ENCODE measurements at places on chromosomes 13 and 19.

GRCh38 chr13:20126541-20127261 lies 34.2 kb downstream of the GJA3 start:
- no peak for DNase-seq

DNA sequence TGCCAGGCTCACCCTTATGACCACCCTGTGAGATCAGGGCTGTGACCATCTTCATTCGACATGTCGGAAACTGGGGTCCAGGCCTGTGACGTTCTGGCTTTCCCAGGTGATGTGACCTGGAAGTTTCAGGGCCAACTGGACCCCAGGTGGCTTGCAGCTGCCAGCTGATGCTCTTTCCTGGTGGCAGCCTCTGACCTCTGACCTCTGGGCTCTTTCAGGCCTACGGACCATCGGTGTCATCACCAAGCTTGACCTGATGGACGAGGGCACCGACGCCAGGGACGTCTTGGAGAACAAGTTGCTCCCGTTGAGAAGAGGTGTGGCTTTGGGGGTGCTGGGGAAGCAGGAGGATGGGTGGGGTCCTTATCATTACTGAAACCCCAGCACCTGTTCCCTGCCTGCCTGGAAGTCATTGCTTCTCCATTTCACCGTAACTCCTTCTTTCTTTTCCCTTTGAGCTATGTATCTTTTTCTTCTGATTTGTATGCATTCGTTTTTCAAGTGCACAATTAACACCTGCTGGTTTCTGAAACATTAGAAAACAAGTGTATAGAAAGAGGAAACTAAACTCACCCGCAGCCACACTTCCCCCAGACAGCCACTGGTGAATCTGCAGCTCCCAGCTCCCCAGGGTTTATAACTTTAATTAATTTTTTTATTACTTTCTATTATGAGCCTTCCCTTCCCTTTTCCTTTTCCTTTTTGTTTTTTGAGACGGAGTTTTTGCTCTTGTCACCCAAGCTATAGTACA lies 58.9 kb downstream of the TMED1 start:
- no peak for DNase-seq

GRCh38 chr19:11012507-11012906 lies 51.7 kb downstream of the SMARCA4 start:
- no peak for DNase-seq

- DNase-seq: no peak
These were observed 42.1 kb upstream of the C13orf46 start for GRCh38 chr13:114015969-114016295.

DNA sequence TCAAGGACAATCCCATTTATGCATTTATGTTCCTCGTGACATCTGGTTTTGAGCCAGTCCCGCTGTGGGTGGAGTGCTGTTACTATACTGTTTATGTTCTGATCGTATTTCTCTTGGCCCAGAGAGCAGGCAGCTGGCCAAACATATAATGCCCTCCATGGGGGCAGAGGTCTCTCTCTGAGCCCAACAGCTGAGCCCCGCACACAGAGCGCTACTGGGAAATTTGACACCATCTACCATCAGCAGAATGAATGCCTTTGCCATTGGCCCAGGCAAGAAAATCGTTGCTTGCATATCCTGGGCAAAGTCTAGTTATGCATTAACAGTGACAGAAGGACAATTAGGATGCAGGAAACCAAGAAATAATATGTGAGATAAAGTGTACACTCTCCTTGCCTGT lies 126.8 kb upstream of the CACNA1A start:
- peak; percentile 95 for DNase-seq

GRCh38 chr13:76693086-76693485 lies 193.1 kb downstream of the KCTD12 start:
- no peak for DNase-seq

GRCh38 chr13:64718116-64718515 lies 2512.0 kb downstream of the PCDH9 start:
- no peak for DNase-seq

DNA sequence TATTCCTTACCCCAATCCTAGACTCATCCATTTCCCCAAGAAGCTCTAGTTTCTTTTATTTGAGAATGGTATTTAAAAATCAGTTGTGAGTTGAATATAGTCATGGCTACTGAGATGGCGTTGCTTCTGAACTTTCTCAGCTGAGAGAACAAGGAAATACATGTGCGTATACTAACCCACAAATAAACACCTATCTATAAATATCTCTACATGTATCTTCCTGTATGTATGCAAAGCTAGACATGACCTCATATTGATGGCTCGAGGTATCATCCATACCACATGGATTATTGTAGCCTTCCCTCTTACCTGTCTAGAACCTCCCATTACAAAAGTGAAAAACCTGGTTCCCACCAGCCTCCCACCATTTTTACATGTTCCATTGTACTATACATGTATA lies 141.0 kb downstream of the UFM1 start:
- DNase-seq: no peak

DNA sequence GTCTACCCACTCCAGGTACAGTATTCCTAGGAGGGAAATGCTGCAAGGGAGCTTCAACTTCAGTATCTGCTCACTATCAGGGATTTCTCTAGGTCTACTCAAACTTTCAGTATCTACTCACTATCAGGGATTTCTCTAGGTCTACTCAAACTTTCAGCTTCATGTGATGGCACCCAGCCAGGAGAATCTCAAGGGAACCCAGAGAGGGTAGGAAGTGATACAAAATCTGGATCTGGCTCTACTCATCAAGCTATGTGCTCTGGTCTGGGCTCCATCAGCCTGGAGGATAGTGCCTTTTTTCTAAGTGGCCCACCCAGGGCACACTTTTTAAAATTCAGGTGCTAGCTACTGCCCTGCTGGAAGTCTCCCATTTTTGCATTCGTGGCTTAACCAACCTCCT lies 52.3 kb upstream of the FNDC3A start:
- DNase-seq: no peak

GRCh38 chr13:71517004-71517403 lies 350.0 kb downstream of the DACH1 start:
- DNase-seq: no peak

DNA sequence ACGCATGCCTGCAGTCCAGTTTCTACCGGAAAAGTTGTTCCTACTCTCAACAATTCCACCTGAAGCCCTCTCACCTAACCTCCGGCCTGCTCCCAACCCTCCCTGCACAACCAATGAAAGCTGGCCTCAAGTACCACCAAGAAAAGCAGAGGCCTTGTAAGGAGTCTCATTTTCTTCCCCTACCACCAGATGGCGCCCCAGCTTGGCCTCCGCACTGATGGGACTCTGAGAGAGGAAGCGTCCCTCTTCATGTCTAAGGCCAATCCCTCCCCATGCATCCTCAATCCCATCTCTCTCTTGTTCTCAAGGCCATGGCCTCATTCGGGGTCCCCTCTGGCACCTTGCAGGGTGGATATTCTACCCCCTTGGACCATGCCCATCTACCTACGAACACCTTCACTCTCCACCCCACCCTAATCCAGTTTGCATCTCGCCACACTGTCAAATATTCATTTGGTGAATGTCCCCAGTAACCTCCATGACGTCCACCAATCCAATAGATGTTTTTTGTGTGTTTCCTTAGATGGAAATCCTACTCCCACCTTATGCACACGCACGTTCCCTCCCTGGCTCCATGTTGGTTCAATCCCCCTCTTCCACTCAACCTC lies 412.8 kb downstream of the ZNF536 start:
- DNase-seq: no peak

GRCh38 chr19:27657271-27658051 lies 1555.5 kb downstream of the UQCRFS1 start:
- DNase-seq: no peak

- DNase-seq: no peak
These were observed 929.0 kb downstream of the SLITRK6 start for GRCh38 chr13:84870190-84870589.

GRCh38 chr19:34598217-34599155 lies 78.5 kb downstream of the SCGB2B2 start:
- no peak for DNase-seq

DNA sequence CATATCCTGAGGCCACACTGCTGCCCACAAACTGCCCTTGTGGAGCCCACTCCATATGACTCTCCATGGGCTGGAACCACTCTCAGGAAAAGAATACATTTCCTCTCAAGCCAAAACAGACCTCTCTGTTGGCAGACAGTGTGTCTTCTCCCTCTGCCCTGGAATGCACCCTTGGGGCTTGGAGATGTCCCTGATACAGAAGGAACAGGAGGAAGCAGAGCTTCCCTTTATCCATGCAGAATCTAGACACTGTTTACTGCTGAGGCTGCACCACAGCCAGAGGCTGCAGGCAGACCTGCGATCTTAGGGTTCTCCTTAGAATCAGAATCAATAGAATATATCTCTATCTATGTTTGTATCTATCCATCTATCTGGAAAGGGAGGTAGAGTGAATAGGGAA lies 26.8 kb upstream of the CYP4F8 start:
- no peak for DNase-seq

DNA sequence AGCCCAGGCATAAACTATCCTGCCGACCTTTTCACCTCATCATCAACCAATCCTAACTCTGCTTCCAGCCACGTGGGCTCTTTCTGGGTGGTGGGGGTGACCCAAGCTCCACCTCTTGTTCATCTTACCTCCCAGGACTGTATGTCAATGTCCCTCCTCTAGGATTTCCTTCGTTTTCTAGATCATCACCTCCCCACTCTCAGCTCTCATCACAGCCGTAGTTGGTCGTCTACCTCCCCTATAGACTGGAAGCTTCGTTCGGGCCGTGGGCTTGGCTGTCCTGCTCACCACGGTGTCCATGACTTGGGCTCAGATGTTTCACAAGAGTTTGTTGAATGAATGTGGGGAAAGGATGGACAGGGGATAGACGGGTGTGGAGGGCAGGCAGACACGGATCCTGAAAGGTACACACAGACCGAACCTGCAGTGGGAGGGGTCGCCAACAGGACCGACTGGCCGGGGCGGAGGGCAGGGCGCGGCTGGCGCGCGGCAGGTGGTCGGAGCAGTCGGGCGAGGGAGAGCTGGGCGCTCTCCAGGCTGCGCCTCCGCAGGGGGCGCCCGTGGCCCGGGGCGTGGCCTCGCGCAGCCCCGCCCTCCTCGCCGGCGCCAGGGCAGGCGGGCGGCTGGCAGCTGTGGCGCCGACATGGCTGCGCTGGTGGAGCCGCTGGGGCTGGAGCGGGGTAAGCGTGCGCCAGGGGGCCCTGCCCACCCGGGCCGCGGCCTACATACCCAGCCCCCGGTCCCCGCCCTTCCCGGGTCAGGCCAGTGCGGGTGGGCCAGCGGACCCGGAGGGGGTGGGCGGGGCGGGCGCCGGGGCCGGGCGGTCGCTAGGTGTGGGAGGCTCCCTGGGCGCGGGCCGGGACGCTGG lies at the start of gene LIN7B:
LIN7B (plus strand) TSS at position 609 of the 868 bp plus-strand sequence; CDS start at position 644, 35 bp downstream.
- DNase-seq: peak; percentile 55

- no peak for DNase-seq
These were observed 6.0 kb upstream of the AMER2 start for GRCh38 chr13:25178070-25178469.

DNA sequence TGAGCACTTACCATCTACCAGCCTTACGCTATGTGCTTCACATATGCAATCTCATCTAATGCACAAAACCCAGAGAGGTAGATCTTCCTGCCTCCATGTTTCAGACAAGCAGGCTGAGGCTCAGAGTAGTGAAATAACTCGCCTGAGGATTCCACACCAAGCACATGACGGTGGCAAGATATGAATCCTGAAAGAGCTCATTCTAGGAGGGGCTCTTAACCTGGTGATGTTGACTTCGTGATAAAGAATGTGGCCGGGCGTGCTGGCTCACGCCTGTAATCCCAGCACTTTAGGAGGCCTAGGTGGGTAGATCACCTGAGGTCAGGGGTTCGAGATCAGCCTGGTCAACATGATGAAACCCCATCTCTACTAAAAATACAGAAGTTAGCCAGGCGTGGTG lies 5.0 kb downstream of the NOVA2 start:
- no peak for DNase-seq

DNA sequence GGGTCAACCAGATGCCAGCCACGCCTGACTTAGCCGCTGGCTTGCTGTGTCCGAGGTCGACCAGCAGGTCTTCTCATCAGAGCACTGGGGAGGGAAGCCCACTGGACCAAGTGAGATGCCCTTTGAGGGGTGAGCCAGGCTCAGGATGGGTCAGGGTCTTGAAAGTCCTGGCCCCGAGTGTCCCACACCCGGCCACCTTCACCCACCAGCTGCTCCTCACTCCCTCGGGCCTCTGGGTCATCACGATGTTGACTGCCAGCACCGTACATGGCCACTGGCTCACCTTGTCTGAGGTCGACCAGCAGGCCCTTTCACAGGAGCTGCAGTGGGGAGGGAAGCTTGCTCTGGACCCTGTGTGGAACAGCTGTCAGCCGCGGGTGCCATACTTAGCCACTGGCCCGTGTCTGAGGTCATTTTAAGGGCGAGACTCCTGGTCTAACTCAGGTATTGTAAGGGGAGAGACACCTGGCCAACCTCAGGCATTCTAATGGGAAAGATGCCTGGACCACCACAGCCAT lies 1361.3 kb downstream of the UQCRFS1 start:
- no peak for DNase-seq

DNA sequence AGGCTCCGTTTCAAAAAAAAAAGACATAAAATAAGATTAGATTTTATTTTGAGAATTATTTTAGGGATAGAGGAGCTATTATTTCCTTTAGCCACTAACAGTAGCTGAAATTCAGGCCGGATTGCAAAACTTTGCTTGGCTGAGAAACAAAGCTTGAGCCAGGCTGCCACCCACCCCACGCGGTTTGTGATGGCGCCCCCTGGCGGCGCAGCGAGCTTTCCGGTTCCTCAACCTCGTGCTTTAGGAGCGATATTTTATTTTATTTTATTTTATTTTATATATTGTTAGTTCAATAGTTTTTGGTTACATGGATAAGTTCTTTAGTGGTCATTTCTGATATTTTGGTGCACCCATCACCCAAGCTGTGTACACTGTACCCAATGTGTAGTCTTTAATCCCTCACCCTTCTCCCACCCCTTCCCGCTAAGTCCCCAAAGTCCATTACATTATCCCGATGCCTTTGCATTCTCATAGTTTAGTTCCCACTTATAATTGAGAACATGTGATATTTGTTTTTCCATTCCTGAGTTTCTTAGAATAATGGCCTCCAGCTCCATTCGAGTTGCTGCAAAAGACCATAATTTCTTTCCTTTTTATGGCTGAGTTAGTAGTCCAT lies 19.8 kb upstream of the CEACAM4 start:
- DNase-seq: no peak

- peak; percentile 63 for DNase-seq
These were observed at the start of gene TNPO2 for GRCh38 chr19:12723641-12724426. Gene TNPO2, minus strand, starts transcription at chr19:12723932. Its CDS starts 2,955 bp downstream, at chr19:12720977.

GRCh38 chr19:4083677-4084546 lies 17.2 kb upstream of the ZBTB7A start:
- DNase-seq: no peak

DNA sequence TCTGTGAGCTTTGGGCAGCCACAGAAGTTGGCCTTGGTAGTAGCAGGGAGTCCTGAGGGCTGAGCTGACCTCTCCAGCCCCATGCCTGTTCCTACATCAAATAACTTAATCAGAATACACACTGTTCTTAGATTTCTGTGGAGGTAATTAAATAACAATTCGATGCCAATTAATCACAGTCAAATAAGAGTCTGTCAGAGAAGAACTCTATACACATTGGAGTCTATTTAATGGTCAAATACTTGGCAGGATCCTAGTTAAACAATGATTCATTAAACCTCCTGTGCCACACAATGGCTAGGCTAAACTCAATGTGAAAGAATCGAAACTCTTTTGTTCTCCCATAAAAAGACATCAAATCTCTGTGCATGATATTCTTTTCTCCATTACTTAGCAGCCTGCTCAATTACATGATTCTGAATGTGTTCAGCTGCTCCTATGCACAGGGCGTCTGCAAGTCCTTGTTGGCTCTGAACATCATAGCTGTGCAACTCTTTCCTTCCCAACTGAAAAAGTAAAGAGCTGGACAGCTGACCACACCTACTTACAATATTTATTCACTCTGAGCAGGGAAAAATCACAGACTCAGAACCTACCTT lies 173.1 kb downstream of the ABCC4 start:
- DNase-seq: no peak

GRCh38 chr13:50757008-50757407 lies 86.5 kb downstream of the DLEU7 start:
- DNase-seq: no peak

All from DMS 273 treated with DMSO at 0.1 percent for 48 hours (cell line).